ENCODE measurements at places on chromosomes 7 and 10.

- DNase-seq: no peak
Observed at GRCh38 chr7:80172387-80172786, 37.8 kb downstream of the GNAI1 start.

DNA sequence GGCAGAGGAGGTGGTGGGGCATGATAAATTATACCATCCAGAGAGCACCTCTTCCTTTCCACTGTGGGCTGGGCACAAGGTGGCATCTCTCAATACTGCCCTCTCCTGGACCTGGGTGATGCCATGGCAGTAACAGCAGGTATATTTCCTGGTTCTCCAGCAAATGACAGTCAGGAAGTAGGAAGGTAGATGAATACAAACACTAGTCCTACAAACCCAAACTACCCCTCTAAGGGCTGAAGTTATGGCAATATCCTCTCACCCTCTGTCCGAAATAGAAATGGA, 1004.9 kb downstream of the KCNMA1 start:
- DNase-seq: peak; percentile 87

DNA sequence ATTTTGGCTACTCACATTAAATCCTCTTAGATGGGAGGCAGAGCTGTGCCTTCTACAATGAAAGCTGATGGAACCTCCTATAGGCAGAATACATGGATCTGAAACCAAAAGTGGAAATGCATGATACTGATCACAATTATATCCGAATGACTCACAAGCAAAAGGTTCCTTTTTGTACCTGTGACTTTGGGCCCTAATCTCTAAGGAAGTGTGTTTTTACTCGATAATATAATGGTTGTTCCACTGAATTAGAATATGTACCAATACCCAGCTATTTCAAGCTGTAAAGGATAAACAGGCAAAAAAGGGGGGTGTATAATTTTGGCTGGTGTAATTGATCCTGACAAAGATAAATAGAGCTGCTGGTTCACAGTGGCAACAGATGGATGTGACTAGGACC, 17.6 kb upstream of the LAMB1 start:
- no peak for DNase-seq

DNA sequence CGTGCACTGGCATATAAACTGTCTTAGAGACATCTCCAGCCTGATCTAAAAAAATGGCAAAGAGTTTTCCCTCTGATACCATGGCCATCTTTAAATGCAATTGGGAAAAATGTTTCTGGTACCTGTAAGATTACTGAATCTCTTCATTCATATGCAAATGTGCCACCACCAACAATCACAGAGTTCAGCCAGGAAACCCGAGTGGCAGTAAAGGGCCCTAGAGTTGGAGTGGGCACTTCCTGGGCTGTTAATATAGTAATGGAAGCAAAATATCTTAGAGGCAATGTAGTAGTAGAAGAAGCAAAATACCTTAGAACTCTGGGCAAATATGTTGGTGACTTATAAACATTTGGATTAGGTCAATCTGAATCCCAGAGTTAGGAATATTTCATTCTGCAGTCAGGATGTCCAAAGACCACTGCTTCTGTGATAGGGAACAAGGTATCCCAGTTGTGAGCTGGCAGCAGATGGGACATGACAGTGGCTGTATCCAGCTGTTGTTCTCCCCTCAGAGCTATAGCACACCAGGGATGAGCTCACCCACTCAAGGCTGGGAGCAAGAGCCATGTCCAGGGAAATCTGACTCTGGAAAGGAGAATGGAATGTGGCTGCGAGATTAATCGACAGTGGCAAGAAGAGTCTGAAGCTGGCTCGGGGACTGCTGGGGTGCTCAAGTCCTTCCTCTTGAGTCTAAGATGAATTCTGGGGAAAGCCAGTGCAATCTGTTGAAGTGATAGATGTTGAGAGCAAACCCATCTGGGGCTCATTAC, 332.1 kb downstream of the PHTF2 start:
- peak; percentile 81 for DNase-seq

DNA sequence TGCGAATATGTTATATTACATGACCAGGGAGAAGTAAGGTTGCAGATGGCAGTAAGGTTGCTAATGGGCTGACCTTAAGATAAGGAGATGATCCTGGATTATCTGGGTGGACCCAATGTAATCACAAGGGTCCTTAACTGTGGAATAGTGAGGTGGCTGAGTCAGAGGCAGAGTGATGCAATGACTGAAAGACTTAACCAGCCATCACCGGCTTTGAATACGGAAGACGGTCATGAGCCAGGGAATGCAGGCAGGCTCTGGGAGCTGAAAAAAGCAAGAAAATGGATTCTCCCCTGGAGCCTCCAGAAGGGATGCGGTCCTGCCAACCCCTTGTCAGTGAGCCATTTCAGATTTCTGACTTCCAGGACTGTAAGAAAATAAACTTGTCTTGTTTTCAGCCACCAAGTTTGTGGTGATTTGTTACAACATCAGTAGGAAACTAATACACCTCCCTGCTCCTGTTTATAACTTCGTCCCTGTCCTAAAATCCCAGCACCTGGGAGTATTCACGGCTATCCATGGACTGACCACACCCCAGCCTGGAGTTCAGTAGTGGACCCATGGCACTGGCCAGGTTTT, 4.6 kb upstream of the C10orf95 start:
- DNase-seq: peak; percentile 37

DNA sequence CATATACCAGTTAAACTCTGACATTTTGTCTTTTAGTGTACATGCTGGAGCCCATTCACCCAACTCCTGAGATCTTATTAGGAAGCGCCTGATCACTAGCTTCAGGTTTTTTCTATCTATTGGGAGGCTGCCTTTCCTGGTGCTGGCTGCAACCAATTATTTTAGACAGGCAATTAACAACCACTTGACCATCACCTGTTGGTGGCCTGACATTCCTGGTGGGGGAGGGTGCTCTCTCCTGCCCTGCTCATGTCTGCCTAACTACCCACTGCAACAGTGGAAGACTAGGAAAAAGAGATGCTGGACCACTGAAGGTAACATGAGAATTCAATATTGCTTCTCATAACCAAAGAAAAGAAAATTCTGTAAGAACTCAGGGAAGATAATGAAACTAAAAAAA, 190.3 kb upstream of the GRM3 start:
- no peak for DNase-seq

Data from DMS53 (cell line).